AG09309 (cell line): ENCODE measurements at places on chromosomes 12 and 14.

DNA sequence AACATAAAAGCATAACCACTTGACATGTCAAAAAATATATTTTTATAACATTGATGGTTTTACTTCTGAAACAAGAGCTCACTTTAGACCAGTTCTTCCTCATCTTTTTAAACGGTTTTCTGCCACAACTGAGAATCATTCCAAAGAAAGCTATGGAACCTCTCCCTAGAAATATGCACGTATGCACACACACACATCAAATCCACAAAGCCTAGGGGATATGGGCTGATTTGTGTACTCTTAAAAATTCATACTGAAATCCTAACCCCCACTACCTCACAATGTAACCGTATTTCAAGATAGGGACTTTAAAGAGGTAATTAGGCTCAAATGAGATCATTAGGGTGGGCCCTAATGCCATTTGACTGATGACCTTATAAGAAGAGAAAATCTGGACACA, 19.3 kb downstream of the TMCC3 start:
- no peak for DNase-seq

DNA sequence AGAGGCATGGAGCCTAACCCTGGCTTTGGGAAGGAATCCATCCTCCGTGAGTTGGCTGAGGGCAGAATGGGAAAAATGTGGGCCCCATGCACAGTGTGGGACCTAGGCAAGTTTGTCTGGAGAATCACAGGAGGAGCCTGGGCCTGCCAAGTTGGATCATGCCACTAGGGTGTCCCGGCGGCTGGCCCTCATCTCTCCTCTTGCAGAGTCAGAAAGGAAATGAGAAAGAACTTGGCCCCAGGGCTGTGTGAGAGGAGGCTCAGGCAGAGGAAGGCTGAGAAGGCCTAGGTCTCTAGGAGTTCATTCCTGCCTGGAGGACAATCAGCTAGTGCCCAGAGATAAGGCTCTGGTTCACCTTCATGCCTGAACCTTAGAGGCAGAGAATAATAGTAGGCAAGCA, 2.5 kb upstream of the ESRRB start:
- no peak for DNase-seq

DNA sequence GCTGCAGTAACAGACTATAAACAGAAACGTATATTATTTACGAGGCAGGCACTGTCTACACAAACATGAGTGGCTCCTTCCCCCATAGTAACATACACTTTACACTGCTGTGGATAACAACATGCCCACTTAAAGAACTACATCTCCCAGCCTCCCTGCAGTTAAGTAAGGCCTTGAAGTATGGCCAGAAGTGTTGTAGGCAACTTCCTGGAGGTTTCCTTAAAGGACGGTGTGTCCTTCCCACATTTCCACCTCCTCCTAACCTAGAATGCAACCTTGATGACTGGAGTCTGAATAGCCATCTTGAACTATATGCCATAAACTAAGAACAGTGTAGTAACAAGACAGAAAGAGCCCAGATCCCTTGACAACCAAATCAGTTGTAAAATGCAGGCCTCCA, 20.3 kb downstream of the MED13L start:
- no peak for DNase-seq

- DNase-seq, result no peak
These were observed 275.8 kb downstream of the SLC6A15 start for GRCh38 chr12:84636801-84637290.

DNA sequence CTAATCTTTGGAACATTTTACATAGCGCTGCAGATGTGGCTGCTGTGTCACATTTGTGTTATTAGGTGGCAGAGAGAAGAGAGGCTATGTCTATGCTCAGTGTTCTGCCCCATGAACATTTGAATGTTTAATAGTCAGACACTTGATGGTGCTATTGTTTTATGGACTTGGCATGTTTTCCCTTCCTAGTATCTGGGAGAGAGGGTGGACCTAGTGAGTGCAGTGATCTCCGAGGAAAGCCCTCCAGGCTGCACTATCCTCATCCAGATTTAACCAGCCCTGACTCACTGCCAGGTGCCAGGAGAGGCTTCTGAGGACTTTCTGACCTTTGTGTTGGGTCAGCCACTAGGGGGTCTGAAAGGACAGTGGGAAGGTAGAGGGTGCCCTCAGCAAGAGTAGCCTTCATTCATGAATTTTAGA, 24.3 kb downstream of the ZFC3H1 start:
- no peak for DNase-seq

DNA sequence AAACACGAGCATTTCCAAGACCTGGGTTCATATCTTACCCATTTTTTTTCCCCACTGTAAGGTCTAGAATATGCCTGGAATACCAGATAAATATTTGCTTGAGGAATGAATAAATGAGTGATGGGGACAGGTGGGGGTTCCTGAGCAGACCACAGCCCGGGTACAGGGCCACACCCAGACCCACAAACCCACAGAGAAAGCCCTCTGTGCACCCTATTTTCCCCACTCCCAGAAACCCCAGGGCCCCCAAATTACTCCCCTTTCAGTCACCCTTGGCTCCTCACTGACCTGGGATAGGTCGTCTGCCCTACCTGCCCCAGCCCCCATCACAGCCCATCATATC, 66.5 kb upstream of the DDX11 start:
- no peak for DNase-seq

GRCh38 chr12:78392918-78393317, 471.7 kb upstream of the SYT1 start:
- no peak for DNase-seq

GRCh38 chr12:124501112-124501561, 66.3 kb downstream of the NCOR2 start:
- no peak for DNase-seq

GRCh38 chr12:126106706-126107105, 1041.5 kb downstream of the AACS start:
- no peak for DNase-seq

- DNase-seq, result no peak
These were observed 2.0 kb downstream of the BBS10 start for GRCh38 chr12:76346236-76346635.

DNA sequence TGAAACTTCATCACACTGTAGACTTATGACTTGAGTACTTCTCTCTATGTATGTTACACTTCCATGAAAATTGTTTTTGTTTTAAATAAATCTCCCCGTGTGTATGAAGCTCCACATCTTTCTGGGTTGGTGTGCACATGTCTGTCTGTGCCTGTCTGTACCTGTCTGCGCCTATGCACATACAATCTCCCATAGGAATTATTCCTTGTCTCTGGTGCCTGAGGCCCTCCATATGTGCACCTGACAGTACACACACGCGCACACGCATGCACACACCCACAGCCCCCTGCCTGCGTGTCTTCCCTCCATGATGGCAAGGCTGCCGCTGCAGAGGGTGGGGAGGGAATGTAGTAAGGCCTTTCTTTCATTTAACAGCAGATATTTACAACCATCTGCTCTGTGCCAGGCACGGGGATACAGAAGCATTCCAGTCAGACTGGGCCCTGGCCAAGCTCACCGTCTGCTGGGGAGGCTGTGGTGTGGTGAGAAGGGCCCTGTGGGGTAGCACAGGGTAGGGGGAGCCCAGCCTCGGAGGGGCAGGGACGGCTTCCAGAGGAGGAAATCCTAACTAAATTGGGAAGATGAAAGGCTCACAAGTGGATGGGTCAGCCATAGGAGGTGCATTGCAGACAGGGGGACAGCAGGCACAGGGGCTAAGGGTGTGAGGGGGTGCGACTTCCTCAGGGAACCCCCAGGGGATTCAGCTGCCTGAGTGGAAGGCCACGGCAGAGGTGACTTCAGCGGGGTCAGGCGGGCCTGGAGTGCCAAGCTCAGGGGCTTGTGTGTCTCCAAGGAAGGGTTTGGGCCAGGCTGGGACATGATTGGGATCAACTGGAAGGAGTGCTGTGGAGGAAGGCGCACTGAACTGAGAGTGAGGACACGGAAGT, 26.1 kb downstream of the KRT8 start:
- DNase-seq, result no peak

- no peak for DNase-seq
These were observed 9.8 kb downstream of the GNPNAT1 start for GRCh38 chr14:52781629-52782028.

GRCh38 chr12:109052097-109052413, 321 bp upstream of the USP30 start:
- no peak for DNase-seq

DNA sequence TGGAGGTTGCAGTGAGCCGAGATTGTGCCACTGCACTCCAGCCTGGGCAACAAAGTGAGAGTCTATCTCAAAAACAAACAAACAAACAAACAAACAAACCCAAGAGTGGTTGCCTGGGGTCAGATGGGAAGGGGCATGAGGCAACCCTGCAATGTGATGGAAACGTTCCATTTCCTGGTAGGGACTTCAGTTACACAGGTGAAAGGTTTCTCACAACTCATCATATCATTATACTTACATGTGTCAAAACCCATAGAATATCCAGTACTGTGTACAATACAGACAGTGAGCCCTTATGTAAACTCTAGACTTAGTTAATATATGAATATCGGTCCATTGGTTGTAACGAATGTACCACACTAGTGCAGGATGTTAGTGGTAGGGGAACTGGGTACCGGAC, 7.2 kb upstream of the KLC1 start:
- no peak for DNase-seq

GRCh38 chr14:102344485-102344884, 18.2 kb downstream of the CINP start:
- no peak for DNase-seq

DNA sequence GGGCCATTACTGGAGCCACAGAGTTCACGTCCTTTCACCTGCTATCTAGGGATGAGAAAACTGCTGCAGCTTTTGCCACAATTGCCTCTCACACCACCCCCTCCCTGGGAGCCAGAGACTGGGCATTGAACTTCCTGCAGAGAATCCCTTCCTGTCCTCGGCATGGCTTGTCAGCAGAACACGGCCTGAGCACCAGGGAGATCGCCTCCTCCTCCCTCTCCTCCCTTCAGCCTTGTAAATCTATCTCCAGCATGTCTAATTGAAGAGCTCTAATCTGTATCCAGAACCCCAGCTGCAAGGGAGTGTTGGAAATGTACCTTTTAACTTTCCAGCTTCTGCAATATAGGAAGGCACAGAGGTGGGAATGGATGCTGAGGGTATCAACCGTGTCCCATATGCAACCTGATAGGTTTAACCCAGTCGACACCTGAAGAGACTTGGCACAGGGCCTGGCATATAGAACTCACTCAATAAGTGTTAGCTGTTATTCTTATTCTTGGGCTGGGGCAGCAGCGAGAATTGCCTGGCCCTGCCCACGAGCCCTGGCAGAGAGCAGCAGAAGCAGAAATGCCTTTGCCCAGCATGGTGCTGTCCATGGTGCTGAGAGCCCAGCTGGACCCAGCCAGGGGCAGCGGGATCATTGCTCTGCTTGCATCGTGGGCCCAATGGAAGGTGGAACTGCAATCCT, 26.8 kb downstream of the TMEM63C start:
- no peak for DNase-seq

DNA sequence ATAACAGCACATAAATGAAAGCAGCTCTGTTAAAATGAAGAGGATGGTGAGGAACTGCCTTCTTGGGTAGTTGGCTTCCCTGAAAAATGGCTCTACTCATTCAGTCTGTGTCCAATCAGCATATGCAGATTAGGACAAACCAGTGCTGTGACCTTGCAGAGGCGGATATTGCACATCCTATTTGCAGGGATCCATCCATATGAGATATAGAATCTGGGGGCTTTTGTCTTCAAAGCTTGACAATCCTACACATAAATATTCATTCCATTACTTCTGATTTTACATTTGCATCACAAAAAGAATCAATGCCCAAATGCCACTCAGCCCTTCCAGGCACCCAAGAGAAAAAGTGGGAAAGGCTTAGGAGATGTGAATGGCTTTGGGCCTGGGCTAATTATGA, 383.7 kb downstream of the EMP1 start:
- DNase-seq, result no peak

- DNase-seq, result no peak
These were observed 522.5 kb downstream of the VRK1 start for GRCh38 chr14:97319691-97320090.

DNA sequence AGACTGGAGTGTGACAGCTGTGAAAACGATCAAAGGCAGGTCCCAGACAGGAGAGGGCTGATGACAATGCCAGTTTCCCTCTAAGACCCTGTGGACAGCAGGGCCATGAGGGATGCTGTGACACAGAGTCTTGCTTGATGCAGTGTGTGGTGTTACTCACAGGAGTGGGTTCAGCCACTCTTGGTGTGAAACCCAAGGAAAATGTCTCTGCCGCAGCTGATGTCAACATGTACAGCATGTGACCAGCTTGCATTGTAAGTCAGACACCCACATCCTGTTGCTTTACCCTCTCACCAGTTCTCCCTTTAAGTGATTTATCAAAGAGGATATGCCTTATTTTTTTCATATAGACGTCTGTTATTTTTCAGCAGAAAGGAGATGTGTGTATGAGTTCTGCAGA, 268.6 kb downstream of the BTG1 start:
- no peak for DNase-seq

DNA sequence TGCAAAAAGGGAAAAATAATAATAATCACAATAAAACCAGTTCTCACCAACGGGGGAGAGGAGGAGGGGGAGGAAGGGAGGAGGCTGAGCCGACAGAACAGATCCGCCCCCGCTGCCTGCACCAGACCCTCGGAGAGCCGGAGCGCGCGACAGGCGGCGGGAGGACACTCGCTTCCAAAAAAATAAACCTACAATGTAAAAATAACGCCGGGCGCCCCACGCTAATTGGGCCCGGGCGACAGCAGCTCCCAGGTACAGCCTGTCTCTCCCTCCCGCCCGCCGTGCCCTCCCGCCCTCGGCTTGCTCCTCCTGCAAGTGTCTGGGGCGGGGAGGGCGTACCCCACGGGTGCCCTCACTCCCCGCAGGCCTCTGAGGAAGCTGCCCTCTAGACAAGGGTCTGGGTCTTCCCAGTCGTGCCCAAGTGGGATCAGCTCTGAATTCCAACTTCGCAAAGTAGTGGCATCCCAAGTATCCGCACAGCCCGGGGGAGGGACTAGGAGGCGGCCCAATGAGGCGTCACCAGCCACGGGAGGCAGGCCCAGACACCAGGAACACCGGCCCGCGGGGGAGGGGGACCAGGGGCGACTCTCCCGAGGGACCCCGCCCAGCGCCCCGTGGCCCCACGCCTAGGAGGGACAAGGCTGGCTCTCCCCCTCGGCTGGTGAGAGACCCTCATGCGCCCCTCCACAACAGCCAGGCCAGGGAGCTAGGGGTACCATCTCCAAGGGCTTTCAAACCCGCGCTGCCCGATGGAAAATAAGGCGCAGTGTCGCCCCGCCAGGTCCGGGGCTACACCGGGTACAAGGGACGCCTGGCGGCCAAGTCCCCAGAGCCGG, 1.0 kb downstream of the NCOR2 start:
- no peak for DNase-seq

DNA sequence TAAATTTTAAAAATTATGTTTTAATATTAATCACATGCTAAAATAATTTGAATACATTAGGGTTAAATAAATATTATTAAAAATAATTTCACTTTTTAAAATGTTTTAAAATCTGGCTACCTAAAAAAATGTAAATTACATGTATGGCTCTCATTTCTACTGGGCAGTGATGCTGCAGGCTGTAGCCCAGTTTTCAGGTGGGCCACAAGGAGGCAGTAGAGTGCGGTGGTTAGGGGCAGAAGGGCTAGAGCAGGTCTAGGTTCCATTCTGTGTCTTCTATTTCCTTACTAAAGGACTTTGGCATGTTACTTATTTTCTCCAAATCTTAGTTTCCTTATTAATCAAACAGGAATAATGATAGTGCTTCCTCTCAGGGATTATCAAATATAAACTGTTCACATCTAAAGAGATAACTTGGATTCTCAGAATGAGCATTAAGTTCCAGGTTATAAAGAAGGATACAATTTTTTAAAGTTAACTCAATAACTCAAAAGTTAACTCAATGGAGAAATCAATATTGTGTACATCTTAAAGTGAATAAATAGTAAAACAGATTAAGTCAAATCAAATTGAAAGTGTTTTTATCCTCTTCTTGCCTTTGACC, 54.9 kb upstream of the OVCH1 start:
- DNase-seq, result no peak

GRCh38 chr12:15116086-15116485, 105.1 kb downstream of the RERG start:
- DNase-seq, result no peak
